ENCODE measurements at places on chromosomes 3 and 15.

DNA sequence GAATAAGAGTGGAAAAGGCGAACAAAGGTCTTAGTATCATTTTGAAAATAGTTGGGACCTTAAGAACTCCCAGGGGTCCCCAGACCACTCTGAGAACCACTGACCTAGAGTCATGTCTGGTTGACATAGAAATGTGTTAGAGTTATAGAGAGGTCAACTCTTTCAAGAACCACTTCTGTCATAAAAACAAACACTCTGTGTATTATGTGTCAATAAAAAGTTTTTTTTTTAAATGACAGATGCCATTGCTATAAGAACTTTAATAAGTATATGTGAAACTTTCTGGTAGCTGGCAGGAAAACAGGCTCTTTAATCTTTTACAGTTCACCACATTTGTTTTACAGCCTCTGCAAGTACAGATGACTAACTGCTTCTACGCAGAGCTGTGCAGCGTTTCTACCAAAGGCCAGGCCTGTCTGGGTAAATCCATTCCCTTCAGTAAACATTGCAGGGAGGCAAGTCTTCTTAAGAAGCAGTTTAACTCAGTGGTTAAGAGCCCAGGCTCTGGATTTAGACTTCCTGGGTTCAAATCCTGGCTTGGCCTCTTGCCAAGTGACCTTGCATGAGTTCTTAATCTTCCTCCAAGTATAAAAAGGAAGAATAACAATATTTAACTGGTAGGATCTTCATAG lies 56.6 kb downstream of the RFTN1 start:
- no peak for DNase-seq

DNA sequence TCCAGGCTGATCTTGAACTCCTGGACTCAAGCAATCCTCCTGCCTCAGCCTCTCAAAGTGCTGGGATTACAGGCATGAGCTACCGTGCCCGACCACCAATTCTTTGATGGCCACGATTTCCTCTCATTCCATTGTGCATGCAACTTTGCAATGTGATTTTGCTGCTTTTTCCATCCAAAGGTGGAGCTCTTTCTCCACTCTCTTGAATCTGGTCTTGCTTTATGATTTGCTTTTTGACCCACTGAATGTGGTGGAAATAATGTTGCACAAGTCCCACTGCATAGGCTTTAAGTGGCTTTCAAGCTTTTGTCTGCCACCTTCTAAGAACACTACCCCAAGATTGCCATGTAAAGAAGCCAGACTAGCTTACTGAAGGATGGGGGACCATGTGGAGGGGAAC lies 10.6 kb downstream of the RPS27L start:
- no peak for DNase-seq

- DNase-seq: no peak
Measured at GRCh38 chr3:135862361-135862760, 103.2 kb upstream of the PPP2R3A start.

- DNase-seq: no peak
Measured at GRCh38 chr15:99574502-99574901, 8.7 kb downstream of the MEF2A start.

GRCh38 chr15:67955252-67955651 lies 98.9 kb upstream of the PIAS1 start:
- DNase-seq: no peak

DNA sequence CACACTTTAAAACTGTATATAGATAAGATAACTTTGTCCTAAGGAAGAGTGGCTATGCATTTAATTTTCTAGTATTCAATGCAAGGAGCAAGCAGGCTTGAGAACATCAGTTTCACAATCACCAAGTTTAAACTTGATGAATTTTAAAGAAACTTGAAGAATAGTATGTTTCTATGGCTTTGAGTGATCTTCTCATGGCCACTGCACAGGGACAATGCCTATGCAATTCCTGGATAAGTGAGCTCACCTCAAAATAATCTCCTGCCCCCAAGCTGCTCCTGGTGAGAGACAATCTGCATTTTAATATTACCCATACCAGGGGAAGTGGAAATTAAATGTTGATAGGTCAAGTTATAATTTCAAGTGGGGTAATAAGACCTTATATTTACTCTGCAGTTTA lies 376.6 kb upstream of the CBLB start:
- DNase-seq: peak; percentile 14

- no peak for DNase-seq
Measured at GRCh38 chr3:47772788-47773187, 8.9 kb downstream of the SMARCC1 start.

- no peak for DNase-seq
Measured at GRCh38 chr3:13501521-13501920, 21.4 kb downstream of the HDAC11 start.

GRCh38 chr15:69074001-69074842 lies 59.7 kb downstream of the NOX5 start:
- DNase-seq: no peak

DNA sequence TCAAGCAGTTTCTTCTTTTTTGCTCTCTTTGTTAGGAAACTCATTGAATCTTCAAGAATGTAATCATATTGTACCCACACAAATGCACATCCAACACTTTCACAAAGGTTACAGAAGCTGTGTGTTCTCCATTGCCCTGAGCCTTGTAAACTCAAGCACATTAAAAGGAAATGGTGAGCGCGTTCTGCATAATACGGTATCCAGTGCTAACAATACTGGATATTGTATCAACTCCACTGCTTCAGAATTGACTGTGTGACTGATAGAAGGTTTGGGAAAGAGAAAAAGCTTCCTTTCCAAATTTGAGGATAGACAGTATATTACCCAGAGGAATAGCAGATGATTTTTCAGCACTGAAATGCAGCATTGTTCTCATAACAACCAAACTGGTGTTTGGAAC lies 268.9 kb upstream of the RBMS3 start:
- DNase-seq: no peak

GRCh38 chr3:30713885-30714503 lies 107.6 kb downstream of the TGFBR2 start:
- DNase-seq: no peak

DNA sequence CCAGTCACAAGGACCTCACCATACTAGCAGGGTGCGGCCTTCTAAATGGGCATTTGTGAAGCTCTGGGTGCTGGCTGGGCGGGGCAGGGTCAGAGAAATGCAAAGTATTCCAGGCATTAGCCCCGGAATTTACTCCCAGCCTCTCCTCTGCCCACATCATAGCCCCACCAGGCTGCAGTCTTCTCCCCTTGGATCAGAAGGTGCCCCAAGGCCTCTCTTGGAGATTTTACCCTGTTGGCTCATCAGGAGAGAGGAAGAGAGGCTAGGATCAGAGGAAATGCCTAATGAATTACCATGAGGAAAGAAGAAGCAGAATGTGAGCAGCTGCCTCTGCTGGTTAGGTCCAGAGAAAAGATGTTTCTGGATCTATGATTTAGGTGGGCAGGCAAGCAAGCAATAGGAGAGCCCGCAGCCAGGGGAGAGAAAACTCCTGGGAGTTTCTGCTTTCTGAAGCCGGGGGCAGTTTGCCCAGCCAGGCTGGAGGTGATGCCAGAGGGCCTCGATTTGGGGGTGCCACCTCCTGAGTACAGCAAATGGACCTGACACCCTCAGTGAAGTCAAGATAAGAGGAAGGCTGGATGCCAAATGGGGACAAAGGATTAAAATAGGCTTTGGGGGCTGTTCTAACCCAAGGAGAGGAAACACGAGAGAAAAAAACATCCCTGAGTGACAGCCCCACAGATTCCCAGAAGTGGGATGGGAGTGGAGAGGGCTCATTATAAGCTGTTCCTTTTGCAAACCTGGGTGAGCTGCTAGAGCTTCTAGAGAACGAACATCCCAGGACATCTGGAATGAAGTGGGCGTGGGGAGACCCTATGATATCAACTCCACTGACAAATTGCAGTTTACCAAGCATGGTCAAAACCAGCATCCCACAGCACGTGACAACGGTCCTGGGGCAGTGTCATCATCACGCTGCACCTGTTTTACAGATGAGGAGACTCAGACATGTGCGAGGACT lies 65.4 kb downstream of the BDH1 start:
- DNase-seq: no peak

GRCh38 chr15:73897441-73898261 lies 24.3 kb downstream of the TBC1D21 start:
- DNase-seq: peak; percentile 91

DNA sequence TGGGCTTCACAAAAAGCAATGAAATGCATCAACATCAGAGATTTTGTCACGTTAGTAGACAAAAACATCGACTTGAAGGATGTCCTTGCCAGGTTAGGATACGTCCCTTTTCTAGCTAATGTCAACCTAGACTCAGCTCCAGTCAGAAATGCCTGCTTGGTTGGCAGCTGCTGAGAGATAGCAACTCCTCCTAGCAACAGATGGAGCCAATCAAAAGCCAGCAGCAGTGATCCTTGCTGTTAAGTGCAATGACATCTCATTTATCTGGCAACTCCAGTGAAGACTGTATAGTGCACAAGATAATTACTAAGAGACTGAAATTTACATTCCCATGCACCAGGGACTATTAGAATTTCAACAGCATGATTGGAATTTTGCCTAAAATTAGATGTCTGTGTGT lies 424.1 kb downstream of the FGF12 start:
- no peak for DNase-seq

GRCh38 chr3:175346573-175347356 lies 487.6 kb downstream of the NAALADL2 start:
- no peak for DNase-seq

- no peak for DNase-seq
Measured at GRCh38 chr3:28986922-28987321, 293.9 kb upstream of the RBMS3 start.

- no peak for DNase-seq
Measured at GRCh38 chr3:161556533-161556932, 59.9 kb downstream of the OTOL1 start.

DNA sequence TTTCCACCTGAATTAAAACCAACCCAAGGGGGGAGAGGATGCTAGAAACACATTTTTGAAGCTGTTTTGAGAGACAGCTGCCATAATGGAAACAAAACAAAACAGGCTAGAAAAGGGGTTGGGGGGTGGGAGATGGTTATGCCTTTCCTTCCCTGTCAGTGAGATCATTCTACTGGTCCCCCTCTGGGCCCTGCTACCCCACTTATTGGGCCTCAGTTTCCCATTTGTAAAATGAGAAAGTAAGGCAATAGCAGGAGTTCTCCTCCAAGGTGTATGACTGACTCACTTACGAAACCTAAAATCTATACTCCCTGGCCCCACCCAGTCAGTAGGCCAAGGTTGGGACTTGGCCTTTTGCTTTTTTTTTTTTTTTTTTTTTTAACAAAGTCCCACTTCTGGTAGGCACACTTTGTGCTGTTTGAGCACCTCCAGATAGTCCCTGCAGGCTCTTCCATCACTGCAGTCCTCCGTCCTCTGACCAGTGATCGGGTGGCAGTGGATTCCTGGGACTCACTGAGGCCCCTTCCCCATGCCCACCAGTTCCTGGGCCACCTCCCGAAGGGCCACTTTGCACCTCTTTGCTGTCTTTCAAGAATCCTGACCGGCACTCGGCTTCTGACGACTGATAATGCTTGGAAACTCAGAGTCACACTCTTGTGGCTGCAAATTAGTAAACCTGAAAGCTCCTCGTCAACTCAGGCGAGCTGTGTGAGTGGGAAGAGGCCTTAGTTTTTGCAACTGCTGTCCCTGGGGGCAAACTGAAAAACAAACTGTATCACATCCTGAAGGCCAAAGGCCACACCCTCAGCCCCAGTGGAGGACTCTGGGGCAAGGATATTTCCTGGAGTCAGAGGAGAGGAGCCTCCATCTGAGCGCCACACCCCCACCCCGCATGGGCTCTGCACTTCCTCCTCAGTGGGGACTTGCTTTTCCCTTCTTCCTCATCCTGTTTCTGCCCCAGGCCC lies 6.7 kb upstream of the PSTPIP1 start:
- DNase-seq: peak; percentile 90

- peak; percentile 89 for DNase-seq
Measured at GRCh38 chr3:195863121-195864061, 45.0 kb downstream of the TNK2 start.

DNA sequence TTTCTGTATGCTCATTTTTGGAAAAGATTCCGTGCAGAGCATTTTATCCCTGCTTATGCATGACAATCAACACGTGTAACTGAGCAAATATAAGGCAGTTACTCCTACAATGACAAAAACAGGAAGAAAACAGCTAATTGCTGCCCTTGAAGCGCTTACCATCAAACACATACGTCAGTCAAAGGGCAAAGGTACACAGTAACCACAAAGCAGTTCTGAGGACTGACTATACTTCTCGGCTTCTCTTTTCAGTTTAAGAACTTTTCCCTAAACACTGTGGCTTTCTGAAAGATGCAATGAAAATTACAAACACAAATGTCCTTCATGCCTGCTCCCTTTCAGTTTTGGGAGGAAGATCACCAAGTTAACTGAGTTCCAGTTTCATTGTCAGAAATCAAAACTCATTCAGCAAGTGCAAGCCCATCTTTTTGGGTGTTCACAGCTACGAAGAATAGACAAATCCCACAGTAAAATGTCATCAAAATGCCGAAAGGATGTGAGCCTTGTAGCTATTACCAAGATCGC lies 602.8 kb downstream of the FOXP1 start:
- no peak for DNase-seq

GRCh38 chr3:140358686-140359085 lies 319.2 kb upstream of the TRIM42 start:
- DNase-seq: no peak

DNA sequence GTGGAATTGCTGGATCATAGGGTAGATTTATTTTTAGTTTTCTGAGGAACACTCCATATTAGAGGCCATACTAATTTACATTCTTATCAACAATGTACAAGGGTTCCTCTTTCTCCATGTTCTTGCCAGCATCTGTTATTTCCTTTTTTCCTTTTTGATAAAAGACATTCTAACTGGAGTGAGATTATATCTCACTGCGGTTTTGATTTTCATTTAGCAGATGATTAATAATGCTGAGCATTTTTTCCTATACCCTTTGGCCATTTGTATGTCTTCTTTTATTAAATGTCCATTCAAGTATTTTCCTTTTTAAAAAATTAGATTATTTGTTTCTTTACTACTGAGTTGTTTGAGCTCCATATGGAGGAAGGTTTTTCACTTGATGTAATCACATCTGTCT lies 1189.5 kb downstream of the ZPLD1 start:
- no peak for DNase-seq

GRCh38 chr15:33068511-33068990 lies 126.0 kb downstream of the FMN1 start:
- no peak for DNase-seq

GRCh38 chr3:101809178-101810021 lies 30.4 kb downstream of the NXPE3 start:
- peak; percentile 80 for DNase-seq

DNA sequence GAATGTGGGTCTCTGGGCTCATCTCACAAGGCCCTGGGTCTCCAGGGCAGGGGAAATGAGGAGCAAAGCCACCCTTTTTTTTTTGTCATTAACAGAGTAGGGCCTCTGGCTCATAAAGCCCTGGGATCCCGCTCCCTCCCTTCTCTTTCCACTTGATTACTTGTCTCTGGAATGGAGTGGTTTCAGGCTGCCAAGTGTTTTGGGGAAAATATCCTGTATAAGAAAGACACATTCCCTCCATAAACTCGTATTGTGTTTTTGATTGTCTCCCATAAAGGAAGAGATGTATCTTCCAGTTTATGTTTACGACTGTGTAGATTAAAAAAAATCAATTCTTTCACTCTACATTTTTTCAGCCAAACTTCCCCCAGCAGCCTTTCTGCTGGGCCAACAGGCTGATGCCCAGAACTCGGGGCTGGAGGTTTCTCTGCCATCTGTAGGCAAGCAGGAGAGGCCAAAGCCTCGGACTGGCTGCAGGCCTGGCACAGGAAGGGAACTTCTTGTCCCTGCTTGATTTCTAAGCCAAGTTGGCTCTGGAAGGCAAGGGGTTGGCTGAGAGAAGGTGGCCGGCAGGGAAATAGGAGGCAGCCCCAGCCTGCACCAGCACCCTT lies 49.4 kb upstream of the INSYN1 start:
- no peak for DNase-seq

- DNase-seq: no peak
Measured at GRCh38 chr3:94184781-94185180, 121.9 kb downstream of the NSUN3 start.

Measured in activated CD4-positive, alpha-beta T cell treated with anti-CD3 and anti-CD28 coated beads, Interleukin-2, amount 10 ng/mL, durations not matched to agents 24 days and 14 days (primary cell).